ENCODE measurements at places on chromosomes 13 and 19.
A peak's percentile ranks its signal among the peaks of the same experiment; 100 is the strongest.

DNA sequence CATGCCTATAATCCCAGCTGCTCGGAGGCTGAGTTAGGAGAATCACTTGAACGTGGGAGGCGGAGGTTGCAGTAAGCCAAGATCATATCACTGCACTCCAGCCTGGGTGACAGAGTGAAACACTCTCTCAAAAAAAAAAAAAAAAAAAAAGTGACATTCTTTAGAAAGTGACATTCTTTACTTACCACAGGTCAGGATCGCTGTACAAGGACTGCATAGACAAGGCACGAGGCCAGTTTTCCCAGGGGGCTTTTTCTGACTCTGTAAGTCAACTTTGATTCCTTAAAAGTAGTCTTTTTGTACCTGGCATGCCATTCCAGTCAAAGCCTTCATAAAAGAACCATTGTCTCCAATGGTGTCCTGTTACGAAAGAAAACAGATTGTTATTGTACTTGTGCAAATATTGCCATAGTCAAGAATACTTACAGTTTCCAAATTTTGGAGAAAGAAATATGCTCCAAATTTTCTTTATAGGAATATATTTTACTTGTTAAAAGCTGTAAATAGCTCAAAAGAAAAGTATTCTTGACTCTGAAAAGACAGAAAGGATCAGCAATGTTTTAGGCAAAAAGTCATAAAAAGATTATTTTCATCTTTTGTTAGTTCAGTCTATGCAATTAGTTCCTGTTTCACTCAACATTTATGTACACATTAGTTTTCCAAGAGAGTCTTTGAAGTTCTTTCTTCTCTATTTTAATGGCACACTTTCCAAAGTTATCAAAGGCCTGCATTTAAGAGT, 39.3 kb downstream of the CEACAM1 start:
- DNase-seq = no peak

DNA sequence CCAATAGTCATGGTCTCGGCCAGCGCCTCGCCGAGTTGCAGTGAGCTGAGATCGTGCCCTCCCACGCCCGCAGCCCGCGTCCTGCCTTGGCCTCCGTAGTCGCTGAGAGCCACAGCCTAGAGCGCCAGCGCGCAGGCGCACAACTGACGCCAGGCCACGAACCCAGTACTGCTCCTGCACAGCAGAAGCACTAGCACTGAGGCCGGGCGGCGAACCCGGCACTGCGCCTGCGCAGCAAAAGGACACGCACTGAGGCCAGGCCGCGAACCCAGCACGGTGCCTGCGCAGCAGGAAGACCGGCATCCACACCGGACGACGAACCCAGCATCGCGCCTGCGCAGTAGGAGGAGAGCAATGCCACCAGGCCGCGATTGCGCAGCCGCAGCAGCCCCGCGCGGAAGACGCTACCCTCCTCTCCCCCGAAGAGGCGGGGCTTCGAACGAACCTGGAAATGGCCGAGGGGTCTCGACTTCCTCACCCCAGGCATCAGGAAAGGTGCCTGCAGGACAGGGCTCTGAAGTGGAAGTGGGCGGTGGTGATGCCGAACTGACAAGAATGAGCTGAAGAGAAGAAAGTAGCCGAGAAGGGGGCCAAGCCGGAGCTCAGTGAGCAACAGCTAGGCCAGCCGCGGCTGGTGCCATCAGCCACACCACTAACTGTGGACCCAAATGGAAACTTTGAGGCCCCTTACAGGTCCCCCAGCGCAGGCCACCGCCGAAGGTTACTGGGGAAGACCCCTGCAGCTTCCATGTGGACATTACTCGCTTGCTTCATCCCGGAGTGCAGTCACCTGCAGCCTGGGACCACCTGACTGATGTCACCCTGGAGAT, 7.5 kb downstream of the F10 start:
- peak; percentile 14 for DNase-seq

DNA sequence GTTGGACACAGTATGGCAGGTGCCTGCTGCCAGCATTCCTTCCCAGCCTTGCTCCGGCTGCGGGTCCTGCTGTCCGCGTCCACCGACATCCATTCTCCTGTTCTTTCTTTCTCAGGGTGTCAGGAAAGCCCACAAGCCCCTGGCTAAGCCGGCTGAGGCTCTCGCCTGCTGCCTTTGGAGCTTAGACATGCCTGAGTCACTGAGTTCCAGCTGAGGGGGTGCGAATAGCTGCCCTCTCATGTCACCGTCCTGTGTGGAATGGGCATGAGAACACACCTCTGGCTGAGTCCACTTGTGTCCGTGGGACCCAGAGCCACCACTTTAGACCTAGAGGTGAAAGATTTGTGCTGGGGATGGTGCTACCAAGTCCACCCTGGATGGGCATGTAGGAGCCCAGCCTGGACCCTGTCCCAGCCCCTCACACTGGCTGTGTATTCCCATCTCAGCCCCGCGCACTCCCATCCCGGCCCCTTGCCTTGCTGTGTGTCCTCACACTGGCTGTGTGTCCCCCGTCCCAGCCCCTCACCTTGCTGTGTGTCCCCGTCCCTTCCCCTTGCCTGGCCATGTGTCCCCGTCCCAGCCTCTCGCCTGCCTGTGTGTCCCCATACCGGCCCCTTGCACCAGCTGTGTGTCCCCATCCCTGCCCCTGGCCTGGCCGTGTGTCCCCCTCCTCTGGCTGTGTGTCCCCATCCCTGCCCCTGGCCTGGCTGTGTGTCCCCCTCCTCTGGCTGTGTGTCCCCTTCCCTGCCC, 24.6 kb upstream of the IRS2 start:
- no peak for DNase-seq

- DNase-seq = no peak
Observed at GRCh38 chr19:13537454-13537853, 31.2 kb upstream of the CACNA1A start.

DNA sequence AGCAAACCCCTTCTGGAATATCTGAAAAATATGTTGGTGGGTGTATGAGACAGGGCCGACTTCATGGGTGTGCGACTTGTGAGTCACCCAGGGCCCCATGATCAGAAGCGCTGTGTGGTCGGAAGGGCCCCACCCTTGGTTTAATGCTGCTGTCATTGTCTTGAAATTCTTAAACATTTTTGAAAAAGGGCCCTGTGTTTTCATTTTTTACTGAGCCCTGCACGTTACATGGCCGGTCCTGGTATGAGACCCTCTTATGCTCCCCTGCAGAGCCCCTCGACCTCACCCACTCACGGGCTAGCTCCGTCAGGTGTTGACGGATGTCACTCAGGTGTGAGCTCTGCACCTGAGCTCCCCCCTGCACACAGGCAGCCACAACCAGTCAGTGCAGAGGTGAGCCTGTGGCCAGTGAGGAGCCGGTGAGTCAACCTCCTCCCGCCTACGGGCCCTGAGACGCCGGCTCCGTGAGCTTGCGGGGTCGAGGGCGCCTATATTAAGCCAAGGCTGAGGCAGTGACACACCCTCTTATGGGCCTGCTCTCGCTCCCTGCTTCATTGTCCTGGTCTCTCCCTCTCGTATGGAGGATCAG, 27.7 kb downstream of the GADD45B start:
- DNase-seq = peak; percentile 87

DNA sequence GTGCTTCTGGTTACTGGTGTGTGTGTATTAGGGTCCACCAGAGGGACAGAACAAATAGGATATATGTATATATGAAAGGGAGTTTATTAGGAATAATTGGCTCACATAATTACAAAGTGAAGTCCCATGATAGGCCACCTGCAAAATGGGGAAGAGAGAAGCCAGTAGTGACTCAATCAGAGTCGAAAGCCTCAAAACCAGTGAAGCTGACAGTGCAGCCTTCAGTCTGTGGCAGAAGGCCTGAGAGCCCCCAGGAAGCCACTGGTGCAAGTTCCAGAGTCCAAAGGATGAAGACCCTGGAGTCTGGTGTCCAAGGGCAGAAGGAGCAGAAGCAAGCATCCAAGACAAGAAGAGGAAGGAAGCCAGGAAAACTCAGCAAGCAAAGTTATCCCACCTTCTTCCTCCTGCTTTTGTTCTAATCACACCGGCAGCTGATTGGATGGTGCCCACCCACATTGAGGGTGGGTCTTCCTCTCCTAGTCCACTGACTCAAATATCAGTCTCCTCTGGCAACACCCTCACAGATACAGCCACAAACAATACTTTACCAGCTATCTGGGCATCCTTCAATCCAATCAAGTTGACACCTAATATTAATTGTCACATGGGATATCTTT, 21.7 kb upstream of the SCEL start:
- no peak for DNase-seq

DNA sequence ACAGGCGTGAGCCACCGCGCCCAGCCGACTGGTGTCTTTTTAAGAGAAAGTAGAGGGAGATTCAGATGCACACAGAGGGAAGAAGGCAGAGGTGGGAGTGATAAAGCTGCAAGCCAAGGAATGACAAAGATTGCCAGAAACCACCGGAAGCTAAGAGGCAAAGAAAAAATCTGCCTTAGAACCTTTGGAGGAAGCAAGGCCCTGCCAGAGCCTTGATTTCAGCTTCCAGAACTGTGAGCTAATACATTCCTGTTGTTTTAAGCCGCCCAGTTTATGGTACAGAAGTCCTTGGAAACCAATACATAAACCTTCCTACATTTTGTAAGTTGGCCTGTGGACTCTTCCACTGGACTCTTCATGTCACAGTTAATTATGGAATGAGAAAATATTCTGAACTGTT, 71.7 kb upstream of the SOX21 start:
- peak; percentile 11 for DNase-seq

- peak; percentile 72 for DNase-seq
Observed at GRCh38 chr19:19171821-19172532, 1.9 kb upstream of the MEF2B start.

GRCh38 chr13:102402290-102402689, 442 bp upstream of the FGF14 start:
- peak; percentile 27 for DNase-seq

DNA sequence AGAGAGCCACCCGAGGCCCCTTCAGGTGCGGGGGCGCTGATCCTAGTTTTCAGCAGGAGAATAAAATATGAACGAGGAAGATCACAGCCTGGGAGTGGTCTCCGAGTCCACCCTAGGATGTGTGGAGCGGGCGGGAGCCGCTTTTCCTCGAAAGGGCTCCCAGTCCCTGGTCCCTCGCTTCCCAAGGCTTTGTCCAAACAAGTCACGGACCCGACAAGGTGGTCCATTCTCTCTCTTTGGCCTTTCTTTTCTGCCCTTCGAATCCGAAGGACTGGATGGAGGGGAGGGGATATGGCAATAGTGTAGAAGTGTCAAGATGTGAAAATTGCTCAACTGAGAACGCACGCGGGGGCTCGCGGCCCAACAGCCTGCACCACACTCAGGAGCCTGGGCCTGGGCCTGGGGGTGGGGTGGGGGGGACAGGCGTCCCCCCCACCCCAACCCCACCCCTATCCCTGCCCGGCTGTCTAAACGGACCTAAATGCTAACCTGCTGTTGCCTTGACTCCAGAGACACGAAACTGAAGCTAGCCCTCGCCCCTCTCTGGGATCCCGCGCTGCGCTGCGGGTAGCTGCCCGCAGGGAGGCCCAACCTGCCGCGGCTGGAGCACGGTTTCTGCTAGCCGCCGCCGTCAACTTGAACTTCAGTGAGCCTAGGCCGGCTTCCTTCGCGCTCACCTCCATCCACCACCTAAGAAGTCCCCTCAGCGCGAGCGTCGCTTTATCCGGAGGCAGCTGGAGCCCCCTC, 7.1 kb downstream of the ZIC2 start:
- no peak for DNase-seq

- DNase-seq = no peak
Observed at GRCh38 chr19:34188408-34188807, 16.1 kb downstream of the LSM14A start.

DNA sequence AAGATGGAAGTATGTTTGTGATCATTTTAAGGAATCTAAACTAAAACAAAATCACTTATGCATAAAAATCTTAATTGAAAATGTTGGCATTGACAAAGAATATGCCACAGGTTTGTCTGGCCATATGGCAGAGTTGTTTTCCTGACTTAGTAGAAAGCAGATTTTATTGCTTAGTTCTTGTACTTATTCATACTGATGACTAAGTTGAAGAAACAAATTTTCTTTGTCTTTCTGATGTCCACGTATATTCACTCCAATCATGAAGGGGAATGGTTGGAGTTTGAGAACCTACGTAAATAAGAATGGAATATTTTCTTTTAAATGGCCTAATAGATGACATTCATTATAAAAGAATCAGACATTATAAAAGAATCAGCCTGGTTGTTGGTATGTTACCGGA, 8.0 kb upstream of the GPC6 start:
- no peak for DNase-seq

DNA sequence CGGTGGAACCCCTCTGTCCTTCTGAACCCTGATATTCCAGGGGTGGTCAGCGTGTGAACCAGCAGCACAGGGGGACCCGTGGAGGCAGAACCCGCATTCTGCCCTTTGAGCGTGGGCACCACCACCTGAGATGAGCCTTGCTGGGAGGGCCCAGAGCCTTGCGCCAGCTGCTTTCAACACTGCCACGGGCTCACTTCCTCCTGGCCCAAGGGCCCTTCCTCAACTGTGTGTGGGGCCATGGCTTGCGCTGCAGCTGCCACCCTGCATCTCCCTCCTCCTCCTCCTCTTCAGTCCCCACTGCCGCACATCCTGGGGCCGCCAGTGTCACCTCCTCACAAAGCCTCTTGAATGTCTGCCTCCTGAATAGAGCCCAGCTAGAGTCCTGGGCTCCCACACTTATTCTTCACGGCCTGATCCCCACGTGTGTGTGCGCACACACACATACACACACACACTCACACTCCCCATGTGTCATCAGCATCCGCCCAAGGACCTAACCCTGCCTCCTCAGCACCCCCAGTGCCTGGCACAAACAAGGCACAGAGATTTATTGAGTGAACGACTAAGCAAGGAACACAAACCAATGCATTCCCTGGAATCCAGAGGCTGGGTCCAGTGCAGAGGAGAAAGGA, 26.9 kb upstream of the TMEM160 start:
- peak; percentile 14 for DNase-seq

DNA sequence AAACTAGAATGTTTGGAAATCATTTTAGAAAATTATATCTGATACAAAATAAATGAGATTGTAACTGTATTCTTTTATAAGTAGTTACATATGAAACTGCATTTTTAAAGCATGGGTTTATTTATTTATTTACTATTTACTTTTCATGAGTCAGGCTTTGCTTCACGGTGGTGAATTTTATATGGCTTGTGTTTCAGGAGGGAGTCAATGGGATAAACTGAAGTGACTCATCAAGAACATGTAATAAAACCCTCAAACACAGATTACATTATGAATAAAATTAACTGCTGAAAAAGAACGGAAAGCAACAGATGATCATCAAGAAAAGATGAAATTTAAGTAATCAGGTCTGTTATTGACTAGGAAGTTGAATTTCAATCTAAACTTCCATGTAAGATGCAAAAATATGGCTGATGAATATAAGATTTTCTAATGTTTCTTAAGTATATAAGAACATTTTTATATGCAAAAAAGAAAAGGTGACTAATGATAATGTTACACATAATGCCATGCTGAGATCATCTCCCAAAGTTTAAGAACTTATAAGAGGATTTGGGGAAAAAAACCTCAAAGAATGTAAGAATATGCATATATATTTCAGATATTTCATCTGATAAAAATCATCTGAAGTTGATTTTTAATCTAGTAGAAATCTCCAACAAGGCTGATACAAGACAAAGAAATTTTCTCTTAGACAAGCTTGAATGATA, 383.6 kb downstream of the SLITRK1 start:
- DNase-seq = peak; percentile 67

GRCh38 chr19:16115301-16116039, 3.8 kb downstream of the RAB8A start:
- no peak for DNase-seq

Measured in fibroblast of skin of right quadriceps (primary cell).